T-helper 2 cell treated with Interferon-gamma antibody and Interleukin-4, amounts not matched to agents 5 μg/mL and 100 μg/mL, for 36 hours (primary cell): ENCODE measurements at places on chromosomes 12 and 14.

- no peaks in the 10 kb centered on the region for H3K27me3 ChIP-seq
- DNase-seq = no peak
- no peaks in the 10 kb centered on the region for H3K36me3 ChIP-seq
Observed at GRCh38 chr14:24965934-24966578, 83.9 kb downstream of the STXBP6 start.

DNA sequence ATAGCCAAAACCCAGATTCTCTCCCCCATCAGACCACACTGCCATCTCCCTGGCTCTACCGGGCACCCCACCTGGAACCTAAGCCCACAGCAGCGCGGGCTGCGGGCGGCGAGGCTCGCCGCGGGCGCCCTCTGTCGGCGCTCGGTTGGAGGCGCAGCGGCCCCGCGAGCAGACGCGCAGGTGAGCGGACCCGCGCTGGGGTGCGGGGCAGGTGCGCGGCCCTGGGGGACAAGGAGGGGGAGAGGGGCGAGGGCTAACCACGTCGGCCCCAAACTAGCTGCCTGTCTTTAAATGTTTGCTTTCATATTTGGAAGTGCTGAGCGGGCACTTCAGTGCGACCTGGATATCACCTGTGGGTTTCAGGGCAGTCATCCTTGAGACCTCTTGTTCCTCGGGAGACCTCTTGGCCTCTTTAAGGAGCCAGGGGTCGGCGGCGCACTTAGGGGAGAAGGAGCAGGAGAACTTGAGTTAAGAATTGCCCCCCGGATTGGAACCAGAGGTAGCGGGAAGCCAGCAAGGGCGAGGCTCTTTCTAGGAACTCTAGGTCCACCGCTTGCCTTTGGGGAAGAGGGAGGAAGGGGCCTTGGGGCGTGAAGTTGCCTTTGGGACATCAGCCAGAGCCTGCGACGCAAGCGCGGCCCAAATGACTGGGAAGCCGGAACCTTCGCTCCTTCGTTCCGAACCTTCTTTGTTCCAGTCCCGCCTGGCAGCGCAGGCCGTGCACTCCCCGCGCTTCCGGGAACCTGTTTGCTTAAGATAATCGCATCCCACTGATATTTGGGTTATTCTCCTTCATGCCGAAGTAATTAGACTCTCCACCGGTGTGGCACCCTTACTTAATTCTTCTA is 78.7 kb downstream of the NEDD1 start:
- H3K4me3 ChIP-seq = peak overlapping the region; percentile 67
- H3K27ac ChIP-seq = no peak overlapping the region

GRCh38 chr14:64338616-64339316 is 44.6 kb upstream of the ESR2 start:
- peak; percentile 90 for DNase-seq
- H3K36me3 ChIP-seq = peaks cover 7% of the 10 kb centered on the region
- H3K4me3 ChIP-seq = peak overlapping the region; percentile 84
- no peaks in the 10 kb centered on the region for H3K27me3 ChIP-seq

DNA sequence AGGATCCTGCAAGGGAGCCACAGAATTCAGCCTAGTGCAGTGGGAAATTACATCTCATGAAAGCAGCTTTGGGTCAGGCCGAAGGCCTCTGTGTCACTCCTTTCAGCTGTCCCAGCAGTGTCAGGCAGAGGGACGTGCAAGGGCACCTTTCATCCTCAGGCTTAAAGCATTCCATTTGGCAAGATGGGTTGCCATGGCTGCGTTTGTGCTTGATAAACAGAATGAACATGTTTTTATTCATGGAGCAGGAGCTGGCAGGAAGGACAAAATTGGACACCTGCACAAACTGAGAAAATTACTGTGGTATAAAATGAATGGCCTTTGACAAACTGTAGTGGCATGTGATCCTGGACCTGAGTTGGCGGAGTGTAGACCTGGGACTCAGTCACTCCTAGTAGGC is 29.4 kb downstream of the ACAD10 start:
- H3K4me3 ChIP-seq = no peak overlapping the region
- no peaks in the 10 kb centered on the region for H3K27me3 ChIP-seq

DNA sequence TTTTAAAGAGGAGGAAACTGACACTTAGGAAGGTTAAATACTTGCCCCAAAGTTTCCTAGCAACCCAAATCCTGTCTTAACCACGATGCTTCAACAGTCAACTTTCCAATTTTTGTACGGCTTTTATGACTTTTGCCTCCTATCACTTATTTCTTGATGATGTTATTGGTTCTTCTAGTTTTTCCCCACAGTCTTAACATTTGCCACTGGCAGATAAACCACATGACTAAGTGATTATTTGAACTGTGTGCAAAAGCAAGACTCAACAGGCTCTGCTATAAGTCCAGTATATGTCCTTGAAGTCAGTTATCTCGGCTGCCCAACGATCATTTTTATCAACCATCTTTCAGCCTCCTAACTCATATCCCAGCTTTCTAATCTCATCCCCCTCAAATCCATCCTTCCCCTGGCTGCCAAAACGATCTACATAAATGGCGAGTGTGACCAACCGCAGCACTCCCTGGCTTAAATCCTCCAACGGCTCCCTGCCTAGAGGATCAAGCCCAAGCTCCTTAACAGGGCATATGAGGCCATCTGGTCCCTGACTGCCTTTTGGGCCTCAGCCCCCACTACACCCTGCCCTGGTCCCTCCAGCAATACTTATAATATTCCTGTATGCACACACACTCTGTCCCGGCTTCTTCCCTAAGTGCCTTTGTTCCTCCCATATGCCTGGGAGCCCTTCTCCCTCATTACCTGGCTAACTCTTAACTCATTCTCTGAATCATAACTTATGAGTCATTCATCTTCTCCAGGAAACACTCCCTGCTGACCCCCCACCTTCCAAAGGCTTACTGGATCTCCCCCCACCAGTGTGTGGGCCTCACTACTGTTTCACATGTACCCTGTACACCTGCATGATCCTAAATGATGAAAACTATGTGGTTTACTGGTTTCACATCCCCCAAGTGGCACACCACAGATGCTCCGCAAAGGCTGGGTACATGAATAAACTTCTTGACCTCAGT is 8.8 kb downstream of the VPS37B start:
- peak overlapping the region; percentile 49 for H3K27ac ChIP-seq
- DNase-seq = peak; percentile 65
- peaks cover 5% of the 10 kb centered on the region for H3K36me3 ChIP-seq
- peaks cover 44% of the 10 kb centered on the region for H3K4me1 ChIP-seq

DNA sequence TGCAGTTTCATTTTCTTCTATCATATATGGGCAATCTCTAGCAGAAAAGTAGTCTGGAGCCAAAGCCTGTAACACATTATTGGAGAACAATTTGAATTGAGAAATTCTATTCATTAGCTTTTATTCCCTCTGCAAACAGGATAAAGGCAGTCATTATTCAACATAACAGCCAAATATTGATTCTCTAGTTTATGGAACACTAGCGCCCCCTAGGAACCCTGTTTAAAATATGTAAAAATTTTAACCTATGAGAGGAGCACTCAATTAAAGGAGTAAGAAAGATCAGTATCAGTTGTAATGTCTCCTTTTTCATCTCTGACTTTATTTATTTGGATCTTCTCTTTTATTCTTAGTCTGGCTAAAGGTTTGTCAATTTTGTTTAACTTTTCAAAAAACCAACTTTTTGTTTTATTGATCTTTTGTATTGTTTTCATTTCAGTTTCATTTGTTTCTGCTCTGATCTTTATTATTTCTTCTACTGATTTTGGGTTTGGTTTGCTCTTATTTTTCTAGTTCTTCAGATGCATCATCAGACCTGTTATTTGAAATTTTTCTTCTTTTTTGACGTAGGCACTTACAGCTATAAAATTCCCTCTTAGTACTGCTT is 4.8 kb upstream of the LMNTD1 start:
- peaks cover 10% of the 10 kb centered on the region for H3K4me1 ChIP-seq
- DNase-seq = no peak
- no peak overlapping the region for H3K27ac ChIP-seq
- peaks cover 5% of the 10 kb centered on the region for H3K27me3 ChIP-seq

GRCh38 chr12:131863711-131864396 is 30.6 kb upstream of the ULK1 start:
- no peak for DNase-seq
- no peak overlapping the region for H3K27ac ChIP-seq
- no peaks in the 10 kb centered on the region for H3K27me3 ChIP-seq

DNA sequence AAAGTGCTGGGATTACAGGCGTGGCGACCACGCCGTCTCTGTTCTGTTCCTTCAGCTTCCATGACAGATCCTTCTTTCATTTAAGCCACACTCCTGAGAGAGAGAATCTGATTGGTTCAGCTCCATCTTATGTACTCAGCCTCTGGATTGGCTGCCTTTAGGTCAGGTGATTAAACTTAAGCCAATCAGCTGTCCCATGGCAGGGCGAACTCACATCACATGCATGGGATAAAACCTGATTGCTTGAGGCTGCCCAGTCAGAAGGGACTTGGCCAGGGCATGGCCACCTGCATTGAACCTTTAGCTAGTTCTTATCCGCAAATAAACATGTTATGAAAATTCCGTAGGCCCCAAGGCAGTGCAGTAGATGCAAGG is 274.2 kb downstream of the SUDS3 start:
- no peak overlapping the region for H3K4me3 ChIP-seq
- no peak for DNase-seq
- no peaks in the 10 kb centered on the region for H3K27me3 ChIP-seq
- H3K27ac ChIP-seq = no peak overlapping the region
